Myocyte (in vitro differentiated cells): ENCODE measurements at places on chromosomes 3 and 15. TPM values are rescaled to one million over a fixed set of nuclear protein-coding genes. Genes with fewer than 3 reads are reported as not detected.

DNA sequence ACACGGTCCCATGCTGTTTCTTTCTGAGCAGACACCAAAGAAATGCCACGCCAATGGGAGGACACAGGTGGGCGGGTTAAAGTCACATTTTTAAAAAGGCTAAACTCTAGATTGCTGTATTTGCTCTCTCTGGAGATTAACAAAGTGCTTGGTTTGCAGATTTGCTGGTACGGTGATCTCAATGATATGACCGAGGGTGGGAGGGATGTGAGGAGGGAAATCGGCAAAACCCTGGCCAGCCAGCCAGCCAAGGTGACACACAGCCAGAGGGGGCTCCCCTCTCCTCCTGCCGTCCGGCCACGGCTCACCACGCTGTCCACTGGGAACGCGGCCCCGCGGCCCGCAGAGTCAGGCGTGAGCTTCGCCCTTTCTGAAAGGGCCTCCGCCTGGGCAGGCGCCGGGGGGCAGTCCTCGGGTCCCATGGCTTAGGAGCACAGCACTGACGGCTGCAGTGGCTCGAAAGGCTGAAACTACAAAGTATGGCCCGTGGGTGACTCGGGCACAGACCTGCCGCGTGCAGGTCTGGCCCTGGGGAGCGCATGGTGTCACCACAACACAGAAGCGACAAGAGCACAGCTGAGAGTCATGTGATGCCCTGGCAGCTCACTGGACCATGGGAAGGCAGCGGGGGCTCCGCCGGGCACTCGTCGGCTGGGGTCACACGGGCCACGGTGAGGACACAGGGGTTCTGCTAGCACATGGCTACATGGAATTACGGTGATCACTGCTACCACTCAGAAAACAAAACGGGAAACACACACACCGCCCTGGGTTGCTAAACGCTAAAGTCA is 57.8 kb upstream of the RPL32 start:
- DNase-seq: no peak

Gene FBXL22
- total RNA-seq: 26.5 and 39.5 TPM in 2 replicates

GRCh38 chr15:57542505-57542817 is 49.2 kb upstream of the MYZAP start:
- no peak for DNase-seq

DNA sequence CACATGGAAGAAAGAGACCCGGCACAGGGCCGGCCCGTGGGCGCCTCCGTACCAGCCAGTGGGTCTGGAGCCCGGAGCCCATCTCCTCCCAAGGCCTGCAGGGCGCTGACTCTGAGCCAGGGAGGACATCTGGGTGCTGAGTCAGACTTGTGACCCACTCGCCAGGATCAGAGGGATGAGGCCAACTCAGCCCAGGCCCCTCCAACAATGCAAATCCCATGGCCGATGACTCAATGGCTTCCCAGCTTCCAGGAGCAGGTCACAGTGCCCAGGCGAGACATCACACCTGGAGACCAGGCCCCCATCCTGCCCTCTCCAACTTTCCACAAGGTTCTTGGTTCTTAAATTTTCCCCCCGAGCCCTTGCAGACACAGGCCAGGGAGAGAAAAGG is 95.1 kb downstream of the LRIG1 start:
- peak; percentile 48 for DNase-seq

Gene TRIM71
- total RNA-seq: not detected in 2 replicates

Gene LEO1
- 26.6 and 35.0 TPM in 2 replicates for total RNA-seq

GRCh38 chr3:176328198-176328597 is 869.1 kb downstream of the TBL1XR1 start:
- DNase-seq: no peak

GRCh38 chr3:109091846-109092245 is 26.1 kb downstream of the MORC1 start:
- no peak for DNase-seq

GRCh38 chr15:80633221-80633620 is 61.9 kb upstream of the ABHD17C start:
- DNase-seq: no peak

GRCh38 chr3:182138393-182138792 is 426.7 kb downstream of the SOX2 start:
- no peak for DNase-seq

Gene ALPK3
- 172 and 190 TPM in 2 replicates for total RNA-seq

GRCh38 chr15:50377867-50378751 is 23.1 kb upstream of the GABPB1 start:
- DNase-seq: no peak

DNA sequence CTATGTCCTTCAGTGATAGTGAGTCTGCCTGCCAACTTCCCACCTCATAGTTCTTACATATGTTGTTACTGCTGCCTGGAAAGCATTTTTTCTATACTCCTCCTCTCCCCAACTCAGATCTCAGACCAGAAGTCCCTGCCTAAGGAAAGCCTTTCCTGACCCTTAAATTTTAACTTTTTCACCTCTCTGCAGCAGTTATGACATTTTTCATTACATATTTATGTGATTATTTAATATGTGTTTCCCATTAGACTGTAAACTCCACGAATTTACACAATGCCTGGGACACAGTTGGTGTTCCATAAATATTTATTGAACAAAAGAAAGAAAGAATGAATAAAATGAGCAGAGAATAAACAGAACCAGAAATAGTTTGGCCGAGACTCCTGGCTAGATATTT is 125.5 kb downstream of the MITF start:
- DNase-seq: no peak

DNA sequence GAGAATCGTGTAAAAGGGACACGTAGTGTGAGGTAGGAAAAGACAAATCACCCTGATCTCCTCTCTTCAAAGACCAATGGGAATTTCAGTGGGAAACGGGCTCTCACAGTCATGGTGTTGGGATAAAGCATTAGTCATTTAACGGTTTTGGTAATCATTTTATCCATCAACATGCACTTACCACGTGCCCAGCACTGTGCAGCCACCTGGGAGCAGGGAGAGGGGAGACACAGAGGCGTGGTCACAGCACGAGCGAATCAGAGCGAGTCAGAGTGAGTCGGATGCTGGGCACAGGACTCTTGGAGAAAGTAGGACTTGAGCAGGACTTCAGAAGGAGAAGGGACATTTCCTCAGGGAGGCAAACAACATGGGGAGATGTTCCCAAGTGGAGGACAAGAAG is 130.8 kb downstream of the MINAR1 start:
- DNase-seq: no peak
